ENCODE measurements at places on chromosomes 11 and 22.

GRCh38 chr11:132464939-132465338 is 1067.4 kb downstream of the OPCML start:
- DNase-seq = no peak

DNA sequence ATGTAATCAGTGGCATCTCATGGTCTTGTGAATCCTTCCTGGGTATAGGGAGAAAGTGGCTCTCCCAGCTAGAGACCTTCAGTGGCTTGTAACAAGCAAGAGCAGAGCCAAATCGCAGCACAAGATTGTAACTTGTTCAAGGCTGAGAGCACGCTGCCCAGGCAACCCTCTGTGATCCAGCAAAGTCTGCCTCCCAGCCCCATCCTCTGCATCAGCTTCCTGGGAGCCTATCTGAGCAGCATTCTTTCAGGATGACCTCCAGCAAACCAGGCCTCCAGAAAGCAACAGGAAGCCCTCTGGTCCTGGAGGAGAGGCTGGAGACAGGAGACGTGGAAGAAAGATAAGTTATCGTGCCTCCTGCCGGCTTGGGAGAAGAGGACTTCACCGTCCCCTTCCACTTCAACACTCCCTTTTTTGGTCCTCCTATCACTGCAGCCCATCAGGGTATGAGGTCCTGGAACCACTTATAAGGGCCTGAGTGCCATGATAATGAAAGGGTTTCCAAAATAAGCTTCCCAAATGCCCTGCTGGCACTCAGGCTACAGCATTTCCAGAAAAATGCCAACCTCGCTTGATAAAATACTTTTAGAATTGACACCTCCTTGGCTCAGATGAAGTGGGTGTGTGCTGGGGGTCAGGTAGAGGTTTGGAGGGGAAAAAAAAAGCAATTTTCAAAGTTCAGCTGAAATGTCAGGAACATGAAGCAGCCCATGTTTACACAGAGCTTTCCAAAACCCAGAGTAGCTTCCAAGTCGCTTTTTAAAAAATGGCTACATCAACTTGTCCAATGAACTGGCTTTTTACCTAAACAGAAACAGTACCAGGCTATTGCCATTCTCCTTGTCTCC is 80.2 kb downstream of the PLEKHA7 start:
- DNase-seq = no peak

DNA sequence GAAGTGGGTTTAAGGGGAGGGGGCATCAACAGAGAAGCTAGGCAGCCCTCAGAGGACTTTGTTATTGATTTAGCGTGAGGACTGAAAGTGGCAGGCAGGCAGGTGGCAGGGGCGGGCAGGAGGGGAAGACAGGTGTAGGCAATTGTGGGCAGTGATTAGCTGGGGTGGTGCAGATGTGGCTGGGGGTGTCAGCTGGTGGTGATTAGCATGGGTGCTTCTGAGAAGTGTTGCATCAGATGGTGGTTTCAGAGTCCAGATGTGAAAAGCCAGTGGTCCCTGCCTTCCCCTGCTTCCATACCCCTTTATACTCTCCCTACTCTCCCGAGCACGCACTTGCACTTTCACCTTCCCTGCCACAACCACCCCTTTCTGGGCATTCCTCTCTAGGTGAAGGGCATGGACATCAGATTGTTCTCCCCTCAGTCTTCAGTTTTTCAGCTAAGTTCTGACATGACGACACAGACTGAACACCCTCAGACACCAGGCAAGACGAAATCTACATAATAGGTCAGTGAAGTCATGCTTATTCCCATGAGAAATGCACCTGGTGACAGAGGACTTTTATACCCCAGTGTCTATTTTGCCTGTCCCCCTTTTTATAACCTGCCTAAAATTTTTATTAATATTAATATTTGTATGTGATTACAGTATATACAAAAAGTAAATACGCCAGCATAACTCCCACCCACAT is 435.7 kb upstream of the CADM1 start:
- DNase-seq = no peak

GRCh38 chr22:36221799-36222751 is 17.3 kb downstream of the APOL2 start:
- DNase-seq = no peak

- DNase-seq = no peak
Measured at GRCh38 chr22:35995772-35996171, 32.9 kb downstream of the RBFOX2 start.

DNA sequence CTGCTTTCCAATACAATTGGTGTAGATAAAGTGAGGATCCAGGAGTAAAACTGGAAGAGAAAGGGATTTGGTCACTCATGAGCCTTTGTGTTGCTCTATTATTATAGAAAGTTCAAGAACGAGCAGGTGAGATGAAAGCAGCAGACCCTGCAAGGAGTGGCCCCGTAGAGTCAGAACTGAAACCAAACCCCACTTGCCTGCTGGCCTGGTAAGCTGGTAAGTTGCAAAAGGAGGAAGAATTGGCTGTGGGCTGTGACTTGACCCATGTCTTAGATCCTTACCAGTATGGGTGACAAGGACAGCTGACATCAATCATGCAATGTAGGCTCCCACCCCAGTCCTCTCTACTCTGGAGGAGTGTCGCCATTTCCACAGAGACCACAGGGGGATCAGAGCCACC is 201.3 kb downstream of the OPCML start:
- no peak for DNase-seq

DNA sequence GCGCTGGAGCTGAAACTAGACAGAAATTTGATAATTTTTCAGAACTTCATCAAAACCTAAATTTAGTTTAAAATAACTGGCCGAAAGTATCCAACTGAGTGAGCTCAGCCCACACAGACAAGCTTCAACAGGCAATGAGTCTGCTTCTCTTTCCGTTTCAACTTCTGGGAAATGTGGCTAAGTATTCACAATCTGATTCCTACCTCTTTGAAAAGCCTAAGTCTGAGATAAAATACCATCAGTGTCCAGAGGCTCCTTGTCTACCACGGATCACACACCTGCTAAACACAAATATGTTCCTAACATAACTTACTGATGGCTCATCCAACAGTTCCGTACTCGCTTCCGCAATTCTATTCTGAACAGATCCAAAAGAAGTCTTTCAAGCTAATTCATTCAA is 8.5 kb downstream of the SIK3 start:
- DNase-seq = no peak

DNA sequence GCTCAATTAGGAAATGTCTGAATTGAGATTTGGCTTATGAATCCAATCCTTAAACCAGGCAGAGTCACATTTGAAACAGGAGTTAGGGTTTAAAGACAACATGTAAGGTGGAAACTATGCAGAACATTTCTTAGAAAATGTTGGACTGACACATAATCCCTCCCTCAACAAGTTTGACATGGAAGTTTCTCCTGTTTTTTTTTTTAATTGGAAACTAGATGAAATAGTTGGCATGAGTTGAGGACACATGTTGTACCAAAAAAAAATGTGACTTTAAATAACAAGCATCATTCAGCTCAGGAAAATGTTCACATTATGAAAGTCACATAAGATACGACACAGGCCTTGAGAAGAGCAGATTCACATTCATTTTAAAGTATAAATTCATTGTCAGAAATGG is 154.9 kb upstream of the DDI1 start:
- no peak for DNase-seq

GRCh38 chr11:3942160-3942955 is 86.9 kb downstream of the STIM1 start:
- no peak for DNase-seq

DNA sequence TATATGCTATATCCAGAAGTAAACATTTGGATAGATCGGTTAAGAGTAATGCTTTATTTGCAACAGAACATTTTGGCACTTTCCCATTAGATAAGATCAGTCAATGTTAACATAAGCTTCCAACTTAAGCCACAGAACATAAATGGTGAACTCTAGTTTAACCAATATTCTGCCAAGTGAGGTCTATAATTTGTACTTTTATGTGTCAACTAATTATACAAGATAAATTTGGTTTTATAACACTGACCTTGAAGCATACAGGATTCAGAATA is 23.5 kb upstream of the BLID start:
- no peak for DNase-seq

- DNase-seq = no peak
Measured at GRCh38 chr11:33172996-33173395, 11.7 kb upstream of the CSTF3 start.

DNA sequence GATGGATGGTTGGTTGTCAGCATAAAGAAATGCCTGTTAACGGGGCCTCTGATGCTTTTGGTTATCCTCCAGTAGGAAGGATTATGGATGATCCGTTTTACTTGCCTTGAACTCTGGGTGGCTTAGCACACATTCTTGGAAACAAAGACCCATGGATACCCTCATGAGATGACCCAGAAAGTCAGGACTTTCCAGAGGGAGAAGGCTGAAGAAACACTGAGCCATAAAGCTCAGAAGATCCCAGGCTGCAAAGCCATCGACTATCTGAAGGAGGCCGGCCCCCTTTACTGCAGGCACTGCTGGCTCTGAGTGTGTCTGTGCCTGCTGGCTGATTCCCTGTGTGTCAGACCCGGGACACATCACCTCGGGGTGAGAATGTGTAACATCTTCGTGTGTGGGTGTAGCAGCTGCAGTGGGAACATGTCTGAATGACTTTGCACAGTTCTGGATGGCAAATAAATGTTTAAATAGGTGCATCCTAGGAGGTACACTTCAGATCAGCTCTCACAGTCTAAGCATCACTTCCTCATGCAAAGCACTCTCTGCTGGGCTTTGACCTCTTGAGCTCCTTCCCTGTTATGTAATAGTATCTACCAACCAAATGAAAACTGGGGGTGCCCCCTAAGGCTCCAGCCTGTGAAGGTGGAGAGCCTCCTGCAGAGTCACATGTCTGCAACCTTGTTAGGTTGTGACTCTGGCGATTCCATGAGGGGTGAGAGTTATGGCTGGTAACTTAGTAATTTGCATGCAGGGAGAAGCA is 1084.9 kb downstream of the TBC1D22A start:
- no peak for DNase-seq

DNA sequence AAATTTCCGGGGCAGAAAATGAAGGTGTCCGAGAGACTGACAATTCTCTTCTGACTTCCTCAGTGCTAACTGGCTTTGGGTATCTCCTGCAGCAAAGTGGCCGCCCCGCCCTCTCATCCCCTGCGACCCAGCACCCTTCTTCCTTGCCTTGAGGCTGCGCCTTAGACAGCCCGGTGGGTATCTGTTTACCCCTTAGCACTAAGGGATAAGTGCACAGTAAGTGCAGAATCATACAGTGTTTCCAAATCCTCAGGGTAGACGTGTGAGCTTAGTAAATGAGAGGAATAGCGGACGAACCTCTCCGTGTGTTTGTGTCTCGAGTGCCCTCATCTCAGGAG is 368 bp upstream of the CHORDC1 start:
- DNase-seq = no peak

GRCh38 chr11:126163074-126163700 is 48.3 kb downstream of the RPUSD4 start:
- no peak for DNase-seq

DNA sequence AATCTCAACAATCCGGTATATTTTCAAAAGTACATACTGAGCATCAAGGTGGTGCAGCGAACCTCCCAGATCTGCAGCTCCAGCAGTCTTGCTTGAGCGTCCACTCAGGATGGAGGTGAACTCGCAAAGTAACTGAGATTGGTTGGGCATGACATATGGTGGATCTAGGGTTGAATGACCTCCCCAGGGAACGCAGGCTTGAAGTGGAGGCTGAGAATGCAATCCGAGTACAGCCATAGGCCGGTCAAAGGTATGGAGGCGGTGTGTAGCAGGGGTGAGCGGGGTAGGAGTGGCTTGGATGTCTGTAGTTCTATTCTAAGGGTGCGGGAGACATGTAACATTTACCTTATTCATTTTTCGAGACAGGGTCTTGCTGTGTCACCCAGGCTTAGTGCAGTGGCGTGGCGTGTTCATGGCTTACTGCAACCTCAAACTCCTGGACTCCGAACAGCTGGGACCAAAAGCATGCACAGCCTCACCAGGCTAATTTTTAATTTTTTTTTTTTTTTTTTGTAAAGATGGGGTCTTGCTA is 631 bp upstream of the C22orf39 start:
- DNase-seq = no peak

DNA sequence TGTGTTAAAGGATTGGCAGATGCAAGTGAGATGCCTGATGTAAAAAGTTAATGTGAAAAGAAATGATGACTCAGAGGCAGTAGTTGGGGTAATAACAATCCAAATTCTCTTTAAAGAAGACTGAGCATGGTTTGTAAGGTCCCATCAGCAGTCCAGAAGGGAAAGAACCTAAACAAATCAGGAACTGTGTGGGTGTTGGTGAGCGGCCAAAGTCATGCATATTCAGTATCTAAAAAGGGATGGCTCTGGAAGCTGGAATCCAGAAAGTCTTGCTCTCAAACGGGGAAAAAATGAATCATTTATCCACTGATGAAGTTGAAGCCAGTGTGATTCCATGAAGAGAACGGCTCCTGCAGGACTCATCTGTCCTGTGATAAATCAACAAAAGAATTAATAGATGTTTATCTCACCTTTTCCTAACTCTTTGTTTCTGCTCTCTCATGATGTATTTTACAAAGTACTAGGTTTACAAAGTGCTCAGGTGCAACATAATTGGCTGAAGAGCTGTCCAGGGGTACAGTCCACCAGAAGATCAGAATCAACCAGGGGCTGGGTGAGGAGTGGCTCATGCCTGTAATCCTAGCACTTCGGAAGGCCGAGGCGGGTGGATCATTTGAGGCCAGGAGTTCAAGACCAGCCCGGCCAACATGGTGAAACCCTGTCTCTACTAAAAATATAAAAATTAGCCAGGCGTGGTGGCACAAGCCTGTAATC is 20.5 kb upstream of the SORL1-AS1 start:
- DNase-seq = no peak

- no peak for DNase-seq
Measured at GRCh38 chr22:43066134-43066533, 23.1 kb downstream of the TTLL1 start.

- no peak for DNase-seq
Measured at GRCh38 chr22:48744967-48745841, 1082.5 kb downstream of the BRD1 start.

DNA sequence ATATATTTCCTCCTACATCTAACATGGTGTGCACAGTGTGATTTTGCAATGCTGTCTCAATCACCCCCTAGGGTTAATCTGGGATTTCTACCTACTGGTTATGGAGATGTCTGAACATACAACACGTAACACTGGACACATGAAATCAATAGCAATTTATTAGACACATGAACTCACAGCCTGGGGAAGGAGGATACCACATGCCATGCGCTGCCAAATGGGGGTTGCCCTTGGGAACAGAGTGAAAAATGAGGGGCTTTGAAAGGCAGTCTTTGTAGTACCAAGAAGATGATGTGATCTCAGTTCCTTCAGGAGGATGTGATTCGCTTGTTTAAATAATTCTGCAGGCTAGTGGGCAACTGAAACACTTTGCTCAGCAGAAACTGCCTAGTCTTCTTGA is 253.6 kb upstream of the LRRC4C start:
- no peak for DNase-seq

DNA sequence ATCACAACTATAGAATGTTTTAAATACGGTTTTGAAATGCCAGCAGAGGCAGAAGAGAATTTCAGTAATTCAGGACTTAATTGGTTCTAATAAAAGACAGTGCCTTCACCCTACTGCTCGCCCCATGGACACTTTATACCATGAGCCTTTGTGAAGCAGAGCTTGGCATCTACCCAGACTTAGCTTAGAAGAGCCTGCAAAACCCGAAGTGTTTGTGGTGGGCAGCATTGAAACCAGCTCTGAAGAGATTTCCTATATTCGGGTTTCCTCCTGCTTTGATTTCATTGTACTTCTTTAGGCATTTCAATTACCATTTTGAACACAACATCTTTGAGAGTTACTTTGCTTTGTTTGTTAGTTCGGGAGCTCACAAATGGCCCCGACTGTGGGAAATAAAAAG is 185.1 kb upstream of the MTNR1B start:
- DNase-seq = no peak

- DNase-seq = no peak
Measured at GRCh38 chr11:131889146-131889577, 518.7 kb downstream of the NTM start.

Data from cortex of kidney (tissue), 1 donor.